NCI-H345 (cell line): ENCODE measurements at places on chromosomes 16 and 17.

DNA sequence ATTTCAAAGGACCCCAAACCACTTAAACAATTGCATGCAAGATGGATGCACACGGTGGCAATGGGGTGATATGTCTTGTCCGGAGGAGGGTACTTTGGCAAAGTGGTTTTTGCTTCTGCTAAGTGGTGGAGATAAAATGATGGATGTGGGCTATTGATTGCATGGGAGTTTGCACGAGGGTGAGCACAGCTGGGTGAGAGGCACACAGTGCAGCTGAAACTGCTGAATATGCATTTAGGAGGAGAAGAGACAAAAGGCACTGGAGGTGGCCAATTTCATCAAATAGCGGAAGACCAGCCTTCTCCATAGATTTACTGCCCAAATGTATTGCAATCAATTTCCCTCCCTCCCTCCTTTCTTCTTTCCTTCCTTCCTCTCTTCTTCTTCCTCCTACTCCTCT is 414.4 kb upstream of the EEF2KMT start:
- DNase-seq: no peak

DNA sequence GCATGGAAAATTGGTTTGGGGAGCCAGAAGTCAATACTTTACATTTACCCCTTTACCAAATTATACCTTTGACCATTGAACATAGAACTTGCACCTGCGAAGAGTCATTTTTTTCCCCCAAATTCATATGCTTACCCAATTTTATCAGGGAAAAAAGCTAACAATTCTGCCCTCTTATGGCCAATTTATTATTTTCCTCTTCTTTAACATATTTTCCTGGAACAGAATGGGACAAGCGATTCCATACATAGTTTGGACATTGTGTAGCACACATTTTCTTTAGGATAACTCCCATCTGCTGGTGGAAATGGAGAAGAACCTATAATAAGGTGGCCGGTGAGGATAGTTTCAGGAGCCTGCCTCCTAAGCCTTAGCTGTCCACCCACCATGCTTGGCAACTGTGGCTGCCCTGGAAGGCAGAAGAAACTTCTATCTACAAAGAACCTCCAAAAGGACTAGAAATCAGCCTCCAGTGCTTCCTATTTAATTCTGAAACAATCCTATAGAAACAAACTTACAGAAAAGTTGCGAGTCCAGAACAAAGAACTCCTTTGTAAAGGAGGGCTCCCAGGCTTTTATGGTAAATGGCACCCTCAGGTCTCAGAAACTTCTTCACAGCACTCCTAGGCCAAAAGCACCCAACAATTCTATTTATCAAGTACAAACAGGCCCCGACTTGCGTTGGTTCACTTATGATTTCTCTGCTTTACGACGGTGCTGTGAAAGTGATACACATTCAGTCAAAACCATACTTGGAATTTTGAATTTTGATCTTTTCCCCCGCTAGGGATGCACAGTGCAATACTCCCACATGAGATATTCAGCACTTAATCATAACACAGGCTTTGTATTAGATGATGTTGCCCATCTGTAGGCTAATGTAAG is 64.1 kb upstream of the CACNG4 start:
- peak; percentile 8 for DNase-seq

GRCh38 chr17:82812058-82812457 is 27.8 kb downstream of the ZNF750 start:
- no peak for DNase-seq

- no peak for DNase-seq
Measured at GRCh38 chr16:1647856-1648255, 30.2 kb upstream of the JPT2 start.

- DNase-seq: no peak
Measured at GRCh38 chr17:33377837-33378595, 84.9 kb upstream of the ASIC2 start.

GRCh38 chr16:70695331-70696070 is 9.6 kb upstream of the MTSS2 start:
- DNase-seq: no peak

- no peak for DNase-seq
Measured at GRCh38 chr16:66429290-66429962, 2.3 kb downstream of the BEAN1 start.

DNA sequence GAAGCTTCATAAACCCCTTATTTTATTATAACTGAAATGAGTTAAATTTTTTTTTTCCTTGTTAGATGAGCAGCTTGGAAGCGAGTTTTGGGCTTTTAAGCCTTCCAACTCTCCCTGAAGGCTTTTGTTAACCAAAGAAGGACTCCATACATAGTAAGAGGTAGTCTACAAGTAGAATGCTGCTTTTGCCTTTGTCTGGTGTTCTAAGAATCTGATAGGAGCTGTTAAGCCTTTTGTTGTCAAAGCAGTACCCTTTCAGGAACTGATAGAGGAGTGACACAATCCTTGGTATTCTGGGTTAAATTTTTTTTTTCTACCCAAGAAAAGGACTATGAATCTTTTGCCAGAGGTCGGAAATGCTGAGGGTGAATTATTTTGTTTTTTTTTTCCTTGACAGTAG is 26.1 kb downstream of the MAP2K4 start:
- DNase-seq: no peak

DNA sequence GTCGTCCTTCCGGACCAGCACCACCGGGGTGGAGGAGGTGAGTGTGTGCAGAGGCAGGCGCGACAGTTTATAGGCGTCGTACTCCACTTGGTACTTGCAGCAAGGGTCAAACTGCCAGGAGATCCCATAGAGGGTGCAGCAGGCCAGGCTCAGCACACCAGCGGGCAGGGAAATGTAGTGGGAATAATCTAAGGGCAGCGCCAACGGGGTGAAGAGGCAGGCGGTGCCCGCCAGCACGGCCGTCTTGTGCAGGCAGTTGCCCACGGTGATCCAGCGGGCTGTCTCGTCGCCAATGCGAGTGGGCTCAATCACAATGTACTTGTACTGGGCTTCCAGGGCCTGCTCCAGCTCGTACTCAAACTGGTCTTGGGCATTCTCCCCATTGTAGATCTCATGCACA is 15.6 kb downstream of the TMEM11 start:
- no peak for DNase-seq

GRCh38 chr17:29723278-29724047 is 100.8 kb upstream of the CORO6 start:
- no peak for DNase-seq

- no peak for DNase-seq
Measured at GRCh38 chr16:88687254-88687576, 908 bp upstream of the SNAI3 start.

- DNase-seq: no peak
Measured at GRCh38 chr17:11940904-11941303, 56.4 kb downstream of the ZNF18 start.
